ENCODE measurements at places on chromosomes 16 and 17.

DNA sequence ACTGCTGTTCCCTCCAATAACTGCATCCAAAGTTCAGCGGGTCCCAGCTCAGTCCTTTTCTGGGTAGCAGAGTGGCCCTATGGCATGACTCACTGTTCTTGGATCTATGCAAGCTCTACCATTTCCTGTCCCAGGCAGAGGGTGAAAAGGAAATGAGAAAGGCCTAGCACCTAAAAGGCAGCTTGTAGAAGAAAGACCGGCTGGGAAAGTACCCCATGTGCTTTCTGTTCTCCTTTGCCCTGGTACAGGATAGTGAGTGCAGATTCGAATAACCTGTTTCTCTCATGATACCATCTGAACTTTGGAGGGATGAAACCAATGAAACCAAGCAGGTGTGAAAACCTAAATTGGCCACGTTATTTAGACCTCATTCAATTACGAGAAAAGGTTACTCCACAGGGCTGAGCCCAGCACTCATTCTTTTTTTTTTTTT lies 12.7 kb upstream of the HASPIN start:
- peak; percentile 72 for DNase-seq

- no peak for DNase-seq
Measured at GRCh38 chr17:82339634-82340580, 6.3 kb upstream of the SECTM1 start.

- no peak for DNase-seq
Measured at GRCh38 chr16:27439271-27440018, 37.5 kb downstream of the IL21R start.

DNA sequence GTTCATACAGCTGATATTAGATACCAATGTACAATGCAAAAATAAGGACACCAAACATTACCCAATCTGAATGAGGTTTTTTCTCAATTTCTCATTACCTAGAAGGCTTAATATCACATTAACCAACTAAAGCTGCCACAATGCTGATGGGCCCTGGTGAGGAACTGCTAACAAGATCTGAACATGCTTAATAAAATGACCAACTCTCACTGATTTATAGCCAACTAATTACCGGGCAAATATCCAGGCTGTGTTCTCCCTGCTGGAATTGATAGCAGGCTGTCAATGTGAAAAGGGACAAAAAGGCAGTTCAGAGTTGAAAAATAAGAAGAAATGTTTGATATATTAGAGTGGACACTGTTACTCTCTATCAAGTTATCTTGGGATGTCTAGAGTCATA lies 124.6 kb downstream of the TOX3 start:
- DNase-seq: no peak

DNA sequence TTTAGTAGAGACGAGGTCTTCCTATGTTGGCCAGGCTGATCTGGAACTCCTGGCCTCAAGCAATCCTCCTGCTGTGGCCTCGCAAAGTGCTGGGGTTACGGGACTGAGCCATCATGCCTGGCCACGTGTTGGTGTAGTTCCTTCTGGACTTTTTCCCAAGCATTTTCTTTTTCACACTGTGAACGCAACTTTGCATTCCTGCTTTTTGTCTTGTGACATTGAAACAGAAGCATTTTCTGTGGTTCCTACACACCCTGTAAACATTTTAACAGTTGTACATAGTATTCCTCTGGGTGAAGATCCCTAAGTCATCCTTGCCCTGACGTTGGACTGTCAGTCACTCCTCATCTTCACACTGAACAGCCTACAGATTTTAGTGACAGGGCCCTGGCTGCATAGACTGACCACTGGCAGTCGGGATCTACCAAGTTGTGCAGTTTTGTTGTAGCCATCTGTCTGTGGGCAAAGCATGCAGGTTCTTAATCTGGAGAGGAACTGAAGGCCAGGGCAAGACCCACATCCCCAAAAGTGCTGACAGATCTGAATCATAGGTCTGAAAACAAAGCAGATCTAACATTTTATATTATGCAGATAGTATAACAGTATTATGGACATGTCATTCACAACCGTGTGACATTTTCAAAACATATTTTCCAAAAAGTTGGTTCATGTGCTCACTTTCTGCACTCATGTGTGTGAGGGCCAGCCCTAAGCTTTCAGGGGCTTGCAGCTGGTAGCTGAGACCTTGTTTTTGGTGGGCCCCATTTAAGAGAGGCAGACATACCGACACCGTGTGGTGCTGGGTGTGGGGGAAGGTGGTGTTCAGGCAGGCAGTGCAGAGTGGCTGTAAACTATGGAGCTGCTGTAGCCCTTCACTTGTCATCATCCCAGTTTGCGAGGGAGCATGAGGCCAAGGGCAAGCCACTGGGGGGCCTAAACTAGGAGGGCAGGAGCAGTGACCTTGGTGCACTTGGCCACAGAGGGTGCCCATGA lies 59.9 kb downstream of the EPN2 start:
- no peak for DNase-seq

- no peak for DNase-seq
Measured at GRCh38 chr16:20881503-20881878, 18.7 kb downstream of the DCUN1D3 start.

DNA sequence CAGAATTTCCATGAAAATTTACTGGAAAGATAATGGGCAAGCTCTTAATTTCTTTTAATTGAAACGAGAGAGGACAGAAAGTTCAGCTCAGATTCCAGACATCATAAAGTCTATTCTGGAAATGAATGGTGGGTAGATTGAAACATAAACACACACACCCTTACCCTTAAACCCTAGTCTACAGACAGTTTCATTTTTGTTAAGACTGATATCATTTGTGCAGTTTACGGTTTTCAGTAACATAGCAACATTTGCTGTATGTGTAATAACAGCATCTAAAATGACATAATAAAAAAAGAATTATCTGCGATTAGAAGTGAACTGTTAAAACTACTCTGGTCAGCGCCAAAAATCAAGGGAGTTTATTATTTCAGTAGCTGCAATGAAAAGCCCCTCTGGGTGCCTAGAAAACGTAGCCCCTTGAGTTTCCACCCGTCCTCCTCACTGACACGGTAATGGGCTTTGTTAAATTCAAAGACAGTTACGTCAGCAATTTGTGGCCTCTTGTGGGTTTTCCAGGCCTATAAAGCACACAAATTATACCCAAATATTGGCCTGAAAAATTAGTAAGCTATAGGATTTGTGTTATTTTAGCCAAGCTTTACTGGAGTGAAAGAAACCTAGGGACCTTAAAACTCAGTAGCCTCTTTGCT lies 520.6 kb upstream of the SOX9 start:
- DNase-seq: no peak

GRCh38 chr16:11602321-11602720 lies 15.6 kb upstream of the LITAF start:
- no peak for DNase-seq

- no peak for DNase-seq
Measured at GRCh38 chr16:78183437-78184237, 84.2 kb downstream of the WWOX start.

DNA sequence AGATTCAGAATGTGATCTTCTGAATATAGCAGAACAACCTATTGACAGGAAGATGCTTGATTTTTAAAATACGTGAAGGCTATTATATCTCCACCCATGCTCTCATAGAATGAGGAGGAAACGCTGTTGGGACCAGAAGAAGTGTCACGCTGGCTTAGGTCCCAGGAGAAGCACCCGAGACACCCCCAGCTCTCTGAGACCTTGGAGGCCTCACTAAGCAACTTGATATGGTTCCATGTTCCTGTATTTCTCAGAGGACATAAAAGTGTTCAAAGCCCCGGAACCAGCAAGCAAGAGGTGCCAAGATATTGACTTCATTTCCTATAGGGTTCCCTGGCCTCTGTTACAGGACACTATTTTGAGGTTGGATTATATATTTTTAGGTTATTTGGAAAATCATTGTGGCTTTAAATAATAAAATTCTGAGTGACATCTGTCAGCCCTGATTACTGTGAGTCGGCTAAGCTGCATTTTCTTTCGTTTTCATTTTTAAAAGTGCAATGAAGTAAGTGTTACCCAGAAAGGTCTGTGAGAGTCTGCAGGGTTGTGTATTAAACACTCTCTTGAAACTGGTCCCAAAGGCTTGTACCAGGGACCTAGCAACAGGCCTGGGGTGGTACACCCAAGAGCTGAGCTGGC lies 400.0 kb downstream of the SOX9 start:
- no peak for DNase-seq

DNA sequence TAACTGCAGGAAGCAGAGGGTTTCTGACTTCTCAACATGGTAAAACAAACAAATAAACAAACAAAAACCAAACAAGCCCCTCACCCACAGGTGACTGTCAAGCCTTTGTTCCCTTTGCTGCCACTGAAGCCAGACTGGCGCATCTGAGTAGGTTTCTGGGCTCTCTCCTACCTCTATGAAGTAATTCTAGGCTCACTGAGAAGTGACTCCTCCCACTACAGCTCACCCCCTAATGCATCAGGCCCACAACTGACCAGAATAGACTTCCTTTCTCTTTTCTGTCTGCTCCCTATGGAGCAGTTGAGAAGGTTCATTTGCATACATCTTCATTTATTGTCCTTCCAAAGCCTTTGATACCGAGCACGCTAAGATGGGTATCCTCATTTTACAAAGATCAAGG lies 77.0 kb upstream of the CCL2 start:
- no peak for DNase-seq

DNA sequence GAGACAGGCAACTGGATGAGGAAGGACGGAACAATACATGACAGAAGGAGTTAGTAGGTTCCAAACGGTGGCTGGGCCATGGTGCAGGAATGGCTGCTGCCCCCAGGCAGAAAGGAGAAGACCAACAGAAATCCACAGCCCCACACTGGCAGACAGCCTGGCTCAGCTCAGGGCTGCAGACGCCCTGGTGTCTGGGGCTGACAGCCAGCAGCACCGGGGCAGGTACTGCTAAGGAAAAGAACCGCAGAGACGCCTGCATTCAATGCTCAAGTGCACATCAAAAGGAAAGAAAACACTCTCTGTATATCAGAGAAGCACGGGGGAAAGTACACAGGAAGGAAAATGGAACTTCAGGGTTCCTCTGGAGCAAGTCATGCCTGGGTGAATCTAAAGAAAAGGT lies 53.4 kb downstream of the GAS7 start:
- DNase-seq: no peak

DNA sequence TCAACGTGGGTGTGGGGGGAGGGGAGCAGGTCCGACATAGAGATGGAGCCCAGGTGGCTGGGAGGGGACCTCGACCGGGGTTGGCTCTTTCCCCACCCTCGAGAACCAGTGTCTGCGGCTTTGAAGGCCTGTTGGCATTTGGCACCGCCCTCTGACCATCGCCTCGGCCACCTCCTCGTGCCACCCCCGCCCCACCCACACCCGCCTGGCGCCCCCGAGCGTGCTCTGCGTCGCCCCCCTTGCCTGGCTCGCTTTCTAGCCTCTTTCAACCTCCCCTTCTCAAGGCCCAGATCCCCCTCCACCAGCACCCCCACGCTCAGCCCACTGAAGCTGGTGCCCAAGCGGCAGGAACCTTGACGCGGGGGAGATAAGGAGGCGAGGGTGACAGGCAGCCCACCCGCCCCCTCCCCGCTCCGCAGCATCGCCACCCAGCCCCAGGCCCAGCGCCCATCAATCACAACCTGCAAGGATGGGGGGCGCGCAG lies 619 bp downstream of the CACNB1 start:
- DNase-seq: no peak

GRCh38 chr16:77784441-77785372 lies 3.7 kb upstream of the VAT1L start:
- DNase-seq: no peak

DNA sequence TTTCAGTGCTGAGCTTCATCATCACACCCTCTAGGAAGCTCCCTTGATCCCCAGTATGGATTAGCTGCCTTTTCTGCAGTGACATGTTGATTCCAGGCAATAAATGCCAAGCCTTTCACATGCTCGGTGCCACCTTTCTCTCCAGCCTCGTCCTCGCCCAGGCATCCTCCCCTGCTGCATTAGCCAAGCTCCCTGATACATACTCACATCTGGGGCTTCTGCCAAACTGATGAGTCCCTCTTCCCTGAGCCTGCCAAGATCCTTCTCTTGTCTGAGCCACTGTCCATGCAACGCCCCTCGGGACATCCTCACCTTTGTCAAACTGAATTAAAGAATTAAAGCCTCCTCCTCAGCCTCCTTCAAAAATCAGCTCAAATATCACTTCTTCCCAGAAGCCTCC lies 538.5 kb upstream of the CDH11 start:
- no peak for DNase-seq

DNA sequence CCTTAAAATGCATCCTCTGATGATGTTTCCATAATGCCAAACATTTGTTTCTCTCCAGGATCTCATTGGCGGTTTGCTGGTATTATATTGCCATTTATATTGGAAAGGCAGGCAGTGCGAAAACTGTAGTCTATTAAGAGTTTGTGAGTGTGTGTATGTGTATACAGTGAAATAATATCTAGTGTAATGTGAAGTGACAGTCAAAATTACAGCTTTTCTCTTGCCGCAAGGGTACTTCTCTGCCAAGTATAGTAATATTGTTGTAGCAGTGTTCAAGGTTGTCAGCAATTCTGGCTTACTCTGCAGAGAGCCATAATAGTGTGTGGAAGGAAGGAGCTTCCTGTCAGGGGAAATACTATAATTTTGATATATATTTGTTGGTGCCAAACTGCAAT lies 178.6 kb downstream of the WWOX start:
- no peak for DNase-seq

DNA sequence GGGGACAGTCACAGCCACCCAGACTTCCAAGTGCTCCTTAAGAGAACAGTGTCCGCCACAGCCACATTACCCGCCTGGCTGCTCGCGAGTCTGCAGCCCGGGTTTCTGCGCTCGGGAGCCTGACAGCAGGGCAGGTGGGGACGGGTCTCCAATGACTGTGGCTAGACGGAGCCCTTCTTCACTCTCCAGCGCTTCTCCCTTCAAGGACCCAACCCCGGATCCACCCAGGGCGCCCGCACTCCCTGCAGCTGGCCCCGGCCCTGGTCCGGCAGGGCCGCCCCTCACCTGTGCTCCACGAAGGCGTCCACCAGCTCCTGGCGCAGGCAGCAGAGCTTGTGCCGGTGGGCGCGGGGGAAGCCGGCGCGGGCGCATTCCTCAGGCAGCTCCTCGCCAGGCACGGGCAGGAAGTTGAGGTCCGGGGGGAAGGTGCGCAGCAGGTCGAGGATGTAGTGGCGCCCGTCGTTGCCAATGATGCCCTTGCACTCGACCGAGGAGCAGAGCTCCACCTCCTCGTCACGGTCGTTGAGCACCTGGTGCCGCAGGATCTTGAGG lies 13.9 kb downstream of the CLUH start:
- DNase-seq: peak; percentile 28

- DNase-seq: no peak
Measured at GRCh38 chr17:43338886-43339516, 59.8 kb upstream of the ARL4D start.

GRCh38 chr17:63071797-63072196 lies 105.8 kb downstream of the TANC2 start:
- DNase-seq: no peak

Data from GM12892 (cell line).